GM06990 (cell line): ENCODE measurements at places on chromosomes 11 and 22.

GRCh38 chr11:103110391-103110790, 1.2 kb downstream of the DYNC2H1 start:
- no peak for DNase-seq

DNA sequence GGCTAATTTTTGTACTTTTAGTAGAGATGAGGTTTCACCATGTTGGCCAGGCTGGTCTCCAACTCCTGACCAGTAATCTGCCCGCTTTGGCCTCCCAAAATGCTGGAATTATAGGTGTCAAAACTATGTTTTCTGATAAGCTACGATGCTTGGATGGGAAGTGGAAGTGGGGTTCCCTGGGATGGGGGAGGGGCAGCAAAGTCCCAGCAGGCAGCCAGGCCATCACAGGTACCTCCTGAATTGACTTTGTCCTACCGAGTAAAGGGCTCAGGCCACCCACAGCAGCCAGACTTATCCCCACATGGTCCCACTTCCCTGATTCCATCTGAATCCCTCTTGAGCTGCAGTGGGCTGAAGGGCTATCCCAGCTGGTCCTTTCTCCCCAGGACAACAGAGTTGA, 6.9 kb downstream of the FTH1 start:
- DNase-seq = no peak

DNA sequence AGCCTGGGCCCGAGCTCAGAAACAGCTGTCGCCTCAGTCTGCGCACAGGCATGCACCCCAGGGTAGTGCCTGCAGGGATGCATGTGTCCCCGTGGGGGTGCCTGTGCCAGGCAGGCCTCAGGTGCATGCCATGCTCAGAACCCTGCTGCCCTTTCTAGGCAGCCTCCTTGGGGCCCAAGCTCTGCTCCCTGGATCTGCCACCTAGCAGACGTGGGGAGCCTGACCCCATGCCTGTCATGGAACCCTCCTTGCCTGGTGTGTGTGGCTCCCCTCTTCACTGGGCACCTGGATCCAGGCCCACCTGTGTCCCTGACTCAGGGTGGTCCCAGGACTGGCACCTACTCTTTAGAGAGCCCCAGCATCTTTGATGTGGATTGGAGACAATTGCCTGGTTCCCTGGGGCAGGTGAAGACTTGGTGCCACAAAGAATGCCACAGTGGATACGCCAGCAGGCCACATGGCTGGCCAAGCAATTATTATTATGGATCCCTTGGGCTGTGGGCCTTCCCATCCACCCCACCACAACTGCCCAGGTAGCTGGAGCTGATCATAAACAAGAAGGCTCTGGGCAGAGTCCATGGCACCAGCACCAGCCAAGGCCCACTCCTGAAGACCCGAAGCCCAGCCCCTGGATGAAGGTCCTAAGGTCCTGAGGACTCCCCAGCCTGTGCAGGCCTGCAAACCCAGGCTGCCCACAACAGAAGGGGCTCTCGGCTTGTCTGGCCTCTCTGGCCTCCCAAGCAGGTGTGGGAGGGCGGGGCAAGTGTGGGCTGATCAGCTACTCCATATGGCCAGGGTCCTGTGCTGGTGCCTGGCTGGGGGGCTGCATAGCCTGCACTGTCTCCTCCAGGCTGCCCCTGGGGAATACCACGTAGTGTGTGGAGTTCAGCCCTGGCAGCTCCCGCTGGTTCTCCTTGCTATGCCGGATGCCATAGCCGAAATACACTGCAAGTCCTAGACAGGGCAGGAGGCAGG, 3.8 kb downstream of the SLC7A4 start:
- no peak for DNase-seq

DNA sequence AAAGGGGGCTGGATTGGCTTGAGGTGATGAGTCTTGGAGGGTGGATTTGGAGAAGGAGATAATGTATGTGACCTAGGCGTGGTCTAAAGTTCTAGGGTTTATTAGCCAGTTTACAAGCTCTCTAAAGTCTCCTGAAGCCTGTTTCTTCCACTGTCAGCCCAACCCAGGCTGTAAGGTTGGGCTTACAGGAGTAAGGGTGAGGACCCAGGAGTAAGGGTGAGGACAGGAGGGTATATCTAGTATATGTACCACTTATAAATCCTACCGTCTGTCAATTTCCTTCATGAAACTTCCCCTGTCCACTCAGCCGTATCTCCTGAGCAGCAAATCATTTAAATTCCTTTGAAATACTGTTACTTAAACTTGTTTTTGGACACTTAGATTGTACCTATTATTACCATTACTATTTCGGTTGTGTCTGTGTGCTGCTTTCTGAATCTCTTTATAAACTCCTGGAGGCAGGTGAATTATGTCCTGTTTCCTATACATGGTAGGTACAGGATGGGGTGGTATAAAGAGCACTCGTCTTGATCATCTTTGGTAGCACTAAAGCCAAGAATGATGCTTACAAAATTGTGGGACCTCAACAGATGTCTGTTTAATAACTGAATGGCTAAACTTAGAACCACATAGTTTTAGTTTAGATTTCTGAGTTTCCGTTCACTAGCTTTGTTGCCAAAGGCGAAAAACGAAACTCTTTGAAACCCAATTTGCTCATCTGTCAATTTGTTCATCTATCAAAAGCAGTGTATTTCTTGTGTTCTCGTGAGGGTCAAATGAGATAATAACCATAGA, 192.0 kb downstream of the GRIK4 start:
- DNase-seq = peak; percentile 54

- DNase-seq = no peak
Observed at GRCh38 chr11:64845129-64845775, 799 bp upstream of the CDC42BPG start.

- no peak for DNase-seq
Observed at GRCh38 chr22:19984201-19984753, 32.3 kb downstream of the ARVCF start.

- no peak for DNase-seq
Observed at GRCh38 chr11:26859416-26859815, 134.5 kb upstream of the FIBIN start.

- DNase-seq = no peak
Observed at GRCh38 chr11:119262668-119263351, 54.1 kb downstream of the MCAM start.

DNA sequence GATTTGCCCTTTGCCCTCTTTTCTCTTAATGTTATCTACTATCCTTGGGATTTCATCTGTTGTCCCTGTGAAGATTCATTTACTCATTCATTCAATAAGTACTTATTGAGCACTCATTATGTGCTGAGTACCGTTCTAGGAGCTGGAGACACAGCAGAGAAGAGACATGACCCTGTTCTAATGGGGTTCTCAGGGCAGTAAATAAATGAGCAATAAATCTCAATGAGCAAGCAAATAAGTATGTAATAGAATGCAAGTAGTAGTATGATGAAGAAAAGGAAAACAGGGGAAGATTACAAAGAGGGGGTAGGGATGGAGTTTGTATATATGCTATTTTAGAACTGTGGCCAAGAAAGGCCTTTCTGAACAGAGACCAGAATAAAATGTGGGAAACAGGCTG, 34.2 kb upstream of the NRIP3 start:
- DNase-seq = no peak

GRCh38 chr11:7637447-7638157, 35.7 kb downstream of the CYB5R2 start:
- DNase-seq = no peak

DNA sequence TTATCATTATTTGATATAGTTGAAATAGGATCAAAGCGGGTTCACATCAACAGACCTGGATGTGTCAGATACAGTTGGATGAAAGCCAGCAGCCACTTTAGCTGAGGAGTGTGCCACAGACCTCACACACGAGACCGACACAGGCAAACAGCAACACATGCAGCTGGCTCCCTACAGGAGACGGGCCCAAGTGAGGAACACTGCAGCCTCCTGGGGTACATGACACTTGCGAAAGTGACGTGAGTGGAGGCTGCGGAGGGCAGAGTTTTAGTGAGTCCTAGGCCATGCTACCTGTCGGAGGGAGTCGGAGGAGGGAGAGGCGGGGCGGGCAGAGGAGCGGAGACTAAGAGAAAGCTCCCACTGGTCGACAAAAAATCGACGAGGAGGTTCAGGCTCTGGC, 100.9 kb upstream of the BID start:
- no peak for DNase-seq

DNA sequence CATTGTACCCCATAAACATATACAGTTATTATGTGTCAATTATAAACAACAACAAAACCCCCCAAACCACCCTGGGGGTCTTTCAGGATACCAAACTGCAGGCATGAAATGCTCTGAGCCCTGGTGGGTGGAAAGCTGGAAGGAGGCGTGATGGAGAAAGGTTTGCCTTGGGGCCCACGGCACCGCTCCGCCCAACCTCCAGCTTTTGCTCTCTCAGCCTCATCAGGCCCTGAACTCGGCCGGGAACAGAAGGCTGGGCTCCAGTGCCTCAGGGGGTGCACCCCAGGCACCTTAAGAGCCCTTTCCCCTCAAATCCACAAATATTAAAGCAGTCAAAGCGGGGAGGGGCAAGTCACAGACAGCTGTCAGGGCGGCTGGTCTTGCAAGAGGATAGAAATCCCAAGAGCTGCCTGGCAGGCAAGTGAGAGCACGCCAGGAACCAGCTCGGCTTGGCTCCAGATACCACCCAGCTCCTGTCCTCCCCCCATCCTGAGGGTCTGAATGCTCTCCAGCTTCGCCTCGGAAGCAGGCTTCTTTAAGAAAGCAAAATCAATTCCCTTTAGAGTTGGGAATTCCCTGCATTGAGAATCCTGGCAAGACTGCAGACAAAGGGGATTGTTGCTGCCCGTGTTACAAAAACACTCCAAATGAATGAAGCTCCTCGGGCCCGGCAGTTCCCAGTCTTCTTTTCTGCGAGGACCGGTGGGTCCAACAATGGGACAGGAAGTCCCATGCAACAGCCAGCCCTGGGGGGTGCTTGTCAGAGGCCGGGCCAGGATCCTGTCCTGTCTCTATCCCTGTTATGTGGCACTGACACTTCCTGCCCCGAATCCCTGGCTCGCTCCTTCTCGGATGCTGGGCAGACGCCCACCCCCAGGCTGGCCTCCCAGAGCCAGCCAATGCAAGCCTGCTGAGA, 80.8 kb downstream of the NAT10 start:
- no peak for DNase-seq

DNA sequence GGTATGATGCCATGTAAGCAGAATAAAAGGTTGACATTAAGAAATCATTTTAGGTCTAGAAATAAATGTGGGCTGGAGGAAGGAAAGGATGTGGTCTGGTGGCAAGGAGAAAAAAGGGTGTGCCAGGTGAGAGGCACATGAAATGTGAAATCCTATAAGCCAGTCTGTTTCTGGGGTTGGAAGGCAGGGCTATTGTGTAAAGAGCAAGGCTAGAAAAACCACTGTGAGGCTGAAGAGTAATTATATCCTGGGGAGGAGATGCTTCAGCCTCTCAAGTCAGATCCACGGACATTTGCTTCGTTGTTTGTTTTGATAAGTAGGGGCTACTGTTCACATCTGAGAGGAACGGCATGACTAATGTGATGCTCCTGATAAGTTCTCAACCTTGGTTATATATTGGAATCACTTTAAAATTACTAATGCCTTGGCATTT, 77.5 kb upstream of the CTSC start:
- no peak for DNase-seq

DNA sequence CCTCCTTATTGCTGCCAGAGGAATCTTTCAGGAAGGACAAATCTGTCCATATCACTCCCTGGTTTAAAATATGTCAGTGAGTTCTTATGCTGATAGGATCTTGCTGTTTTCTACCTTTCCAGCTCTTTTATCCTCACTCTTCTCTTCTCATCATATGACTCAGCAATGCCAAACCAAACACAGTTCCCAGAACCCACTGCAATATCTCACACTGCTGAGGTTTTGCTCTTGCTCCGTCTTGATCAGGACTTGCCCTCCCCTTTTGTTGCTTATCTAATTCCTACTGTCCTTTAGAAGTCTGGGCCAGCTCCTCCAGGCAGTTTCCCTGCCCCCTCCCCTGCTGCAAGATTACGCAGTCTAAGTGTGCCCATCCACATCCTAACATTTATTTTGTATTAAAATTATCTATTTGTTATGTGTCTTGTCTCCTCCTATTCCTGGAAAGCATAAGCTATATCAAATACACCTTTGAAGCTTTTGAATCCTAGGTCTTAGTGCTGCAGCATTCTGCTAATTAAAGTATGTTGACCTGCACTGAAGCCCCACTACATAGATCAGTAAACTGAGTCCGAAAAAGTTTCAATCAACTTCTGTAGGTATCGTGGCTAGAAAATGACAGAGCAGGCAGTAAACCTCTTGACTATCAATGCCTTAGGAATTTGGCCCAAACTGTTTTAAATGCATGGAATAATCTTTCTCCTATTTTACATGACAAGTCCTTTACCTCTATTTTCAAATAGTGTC, 119.2 kb upstream of the C11orf87 start:
- DNase-seq = no peak

GRCh38 chr11:1546536-1547466, 25.3 kb downstream of the DUSP8 start:
- DNase-seq = peak; percentile 39

DNA sequence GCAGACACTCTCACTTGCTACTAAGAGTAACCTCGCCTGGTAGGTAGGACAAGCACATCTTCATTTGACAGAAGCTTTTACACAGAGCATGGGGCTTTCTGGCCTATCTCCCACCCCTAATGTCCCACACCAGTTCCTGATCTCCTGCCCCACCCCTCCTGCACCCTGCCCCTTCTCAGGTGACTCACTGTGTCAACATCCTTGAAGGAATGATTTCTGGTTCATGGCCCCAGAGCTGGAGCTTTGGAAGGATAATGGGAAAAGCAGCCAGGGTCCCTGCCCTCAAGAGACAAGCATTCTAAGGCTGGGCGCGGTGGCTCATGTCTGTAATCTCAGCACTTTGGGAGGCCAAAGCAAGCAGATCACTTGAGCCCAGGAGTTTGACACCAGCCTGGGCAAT, 47.2 kb downstream of the LRFN4 start:
- no peak for DNase-seq

GRCh38 chr11:79060081-79060953, 380.5 kb downstream of the TENM4 start:
- DNase-seq = no peak

GRCh38 chr22:49934160-49934890, 15.9 kb downstream of the CRELD2 start:
- DNase-seq = no peak

- peak; percentile 68 for DNase-seq
Observed at GRCh38 chr11:64233913-64234586, at the start of gene VEGFB. Gene VEGFB (plus strand): TSS chr11:64234584. CDS start chr11:64234834, 250 bp downstream.

- DNase-seq = no peak
Observed at GRCh38 chr11:13294771-13295579, 17.4 kb downstream of the BMAL1 start.

- no peak for DNase-seq
Observed at GRCh38 chr11:15213471-15214231, 98.9 kb downstream of the INSC start.

GRCh38 chr11:83671289-83671688, 385.1 kb upstream of the CCDC90B start:
- DNase-seq = no peak
